ENCODE measurements at places on chromosomes 7 and 10.
A peak's percentile ranks its signal among the peaks of the same experiment; 100 is the strongest.

- DNase-seq = peak; percentile 93
These were observed 168.0 kb upstream of the ZNF32 start for GRCh38 chr10:43816351-43817321.

- no peak for DNase-seq
These were observed 47.9 kb downstream of the MTPN start for GRCh38 chr7:135929249-135929648.

DNA sequence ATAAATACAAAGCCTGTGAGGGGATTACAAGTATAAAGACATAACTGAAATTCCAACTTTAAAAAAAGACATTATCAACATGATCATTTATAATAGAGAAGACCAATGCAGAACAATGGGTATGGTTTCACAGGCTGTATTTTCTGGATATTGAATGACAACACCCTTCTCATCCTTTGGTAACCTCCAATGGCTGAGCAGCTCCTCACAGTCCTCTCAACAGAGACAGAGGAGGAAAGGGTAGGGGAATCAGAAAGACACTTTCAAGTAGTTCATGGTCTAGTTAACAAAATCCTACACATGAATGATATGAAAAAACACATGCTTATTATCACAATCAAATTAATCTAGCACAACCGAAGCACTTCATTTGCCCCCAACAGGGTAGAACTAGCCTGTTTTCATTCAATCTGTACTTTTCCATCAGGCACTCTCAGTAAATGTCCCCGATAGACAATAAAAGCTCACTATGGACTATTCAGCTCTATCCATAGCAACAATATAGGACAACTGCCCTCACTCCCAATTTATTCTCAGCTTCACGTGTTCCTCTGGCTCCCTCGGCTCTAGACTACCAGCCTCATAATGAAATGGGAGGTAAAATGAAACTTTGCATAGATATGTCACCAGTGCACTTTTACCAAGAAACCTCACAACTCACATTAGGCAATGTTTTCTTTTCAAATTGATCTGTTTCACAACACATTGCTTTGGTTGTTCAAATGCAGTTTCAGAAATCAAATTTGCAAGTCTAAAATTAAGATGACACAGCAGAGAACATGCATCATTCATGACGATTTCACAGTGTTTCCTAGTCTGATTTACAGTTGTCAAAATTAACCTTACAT lies 211.4 kb downstream of the THSD7A start:
- no peak for DNase-seq

DNA sequence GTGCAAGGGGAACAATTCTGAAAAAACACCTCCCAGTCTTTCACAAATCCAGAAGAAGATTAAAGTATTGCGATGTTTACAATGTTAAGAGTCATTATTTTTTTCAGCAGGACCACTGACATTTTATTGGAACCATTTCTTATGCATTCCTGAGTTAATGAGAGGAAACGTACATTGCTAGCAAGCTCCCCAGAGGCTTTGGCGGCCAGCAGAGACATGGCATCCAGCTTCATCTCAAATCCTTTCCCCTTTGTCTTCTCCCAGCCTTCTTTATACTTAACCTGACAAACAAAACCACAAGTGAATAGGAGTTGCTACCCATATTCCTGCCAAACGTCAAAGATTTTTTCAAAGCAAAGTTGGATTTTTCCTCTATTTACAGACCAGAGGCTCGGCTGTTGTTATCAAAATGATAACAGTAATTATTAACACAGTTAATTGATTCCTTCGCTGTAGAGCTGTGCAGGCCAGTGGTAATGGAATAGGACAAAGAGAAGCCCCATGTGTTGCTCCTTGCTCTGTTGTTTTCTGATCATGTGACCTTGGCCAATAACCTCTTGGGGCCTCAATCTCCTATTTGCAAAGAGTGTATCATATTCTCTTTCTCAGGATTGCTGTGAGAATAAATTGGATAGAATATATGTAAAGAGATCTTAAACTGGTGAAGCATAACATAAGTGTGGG lies 32.0 kb downstream of the NRAP start:
- no peak for DNase-seq

GRCh38 chr7:151705636-151706276 lies 171.2 kb downstream of the PRKAG2 start:
- peak; percentile 64 for DNase-seq

DNA sequence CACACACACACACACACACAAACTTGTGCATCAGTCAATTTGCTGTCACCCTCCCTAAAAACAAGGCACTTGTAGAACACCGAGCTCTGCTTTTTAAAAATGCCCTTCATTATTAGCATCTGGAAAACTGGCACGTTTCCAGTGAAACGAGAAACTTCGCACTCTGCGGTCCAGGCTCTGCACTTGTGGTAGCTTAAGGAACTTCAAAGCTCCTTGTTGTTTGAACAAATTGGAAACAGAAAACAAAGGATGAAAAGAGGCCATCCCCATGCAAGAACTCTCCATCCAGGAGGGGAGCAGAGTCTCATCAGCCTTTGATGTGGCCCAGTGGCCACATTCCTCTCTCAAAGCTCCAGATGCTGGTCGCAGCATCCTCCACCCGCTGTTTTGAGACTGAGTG lies 105.1 kb downstream of the C10orf90 start:
- DNase-seq = no peak

- DNase-seq = no peak
These were observed 5.5 kb downstream of the PRKG1 start for GRCh38 chr10:51079766-51080165.

GRCh38 chr7:78543976-78544375 lies 745.4 kb downstream of the PHTF2 start:
- no peak for DNase-seq

DNA sequence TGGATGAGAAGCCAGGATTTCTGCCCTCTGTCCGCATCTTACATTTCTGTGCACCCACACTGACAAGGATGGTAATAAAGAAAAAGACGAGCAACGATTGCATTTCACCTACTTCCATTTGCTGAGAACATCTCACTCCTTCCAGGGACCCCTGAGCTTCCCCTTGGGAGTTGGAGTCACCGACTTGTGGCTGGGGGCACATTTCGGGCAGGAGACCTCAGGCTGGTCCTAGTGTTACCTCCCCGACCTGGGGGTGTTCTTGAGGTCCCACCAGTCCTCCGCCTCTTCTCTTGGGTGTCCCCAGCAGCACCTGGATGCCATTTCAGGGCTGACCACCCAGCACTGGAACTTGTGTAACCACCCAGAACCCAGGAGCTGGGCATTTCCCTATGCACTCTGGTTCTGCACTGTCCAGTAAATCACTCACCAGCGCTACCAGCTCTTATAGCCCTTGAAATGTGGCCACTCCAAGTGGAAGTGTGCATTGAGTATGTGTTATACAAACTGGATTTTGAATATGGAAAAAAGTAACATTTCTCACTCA lies 84.9 kb downstream of the LANCL2 start:
- no peak for DNase-seq

GRCh38 chr7:112646783-112647182 lies 143.4 kb downstream of the TMEM168 start:
- DNase-seq = no peak

DNA sequence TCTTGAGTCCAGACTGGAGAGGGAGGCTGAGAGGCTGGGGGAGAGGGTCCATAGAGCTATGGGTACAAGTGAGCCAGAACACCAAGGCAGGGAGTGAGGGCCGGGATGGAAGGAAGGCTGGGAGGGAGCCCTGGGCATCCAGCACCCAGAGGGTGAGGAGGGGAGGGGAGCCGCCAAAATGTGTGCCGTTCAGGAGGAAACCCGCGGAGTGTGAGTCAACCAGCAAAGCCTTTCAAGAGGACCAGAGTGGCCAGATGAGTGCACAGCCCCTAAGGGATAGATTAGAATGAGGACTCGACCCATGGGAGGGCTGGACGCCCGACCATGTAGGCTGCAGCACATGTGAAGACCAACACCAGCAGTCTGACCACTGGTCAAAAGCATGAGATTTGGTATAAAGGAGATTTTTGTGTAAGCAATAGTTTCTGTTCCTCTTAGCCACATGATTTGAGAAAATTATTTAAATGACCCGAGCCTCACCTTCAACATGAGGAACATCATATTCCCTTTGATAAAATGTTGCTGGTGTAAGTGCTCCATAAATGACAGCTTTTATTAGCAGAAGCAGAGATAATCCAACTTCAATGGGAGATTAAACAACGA lies 179.7 kb upstream of the GRB10 start:
- no peak for DNase-seq

- DNase-seq = no peak
These were observed 110.3 kb downstream of the ARHGAP22 start for GRCh38 chr10:48494611-48495010.

GRCh38 chr10:104303594-104304355 lies 34.5 kb downstream of the ITPRIP start:
- DNase-seq = no peak

GRCh38 chr10:94402843-94403379 lies 570 bp downstream of the TBC1D12 start:
- no peak for DNase-seq

- DNase-seq = no peak
These were observed 175.3 kb downstream of the CNTNAP2 start for GRCh38 chr7:146291900-146292299.

DNA sequence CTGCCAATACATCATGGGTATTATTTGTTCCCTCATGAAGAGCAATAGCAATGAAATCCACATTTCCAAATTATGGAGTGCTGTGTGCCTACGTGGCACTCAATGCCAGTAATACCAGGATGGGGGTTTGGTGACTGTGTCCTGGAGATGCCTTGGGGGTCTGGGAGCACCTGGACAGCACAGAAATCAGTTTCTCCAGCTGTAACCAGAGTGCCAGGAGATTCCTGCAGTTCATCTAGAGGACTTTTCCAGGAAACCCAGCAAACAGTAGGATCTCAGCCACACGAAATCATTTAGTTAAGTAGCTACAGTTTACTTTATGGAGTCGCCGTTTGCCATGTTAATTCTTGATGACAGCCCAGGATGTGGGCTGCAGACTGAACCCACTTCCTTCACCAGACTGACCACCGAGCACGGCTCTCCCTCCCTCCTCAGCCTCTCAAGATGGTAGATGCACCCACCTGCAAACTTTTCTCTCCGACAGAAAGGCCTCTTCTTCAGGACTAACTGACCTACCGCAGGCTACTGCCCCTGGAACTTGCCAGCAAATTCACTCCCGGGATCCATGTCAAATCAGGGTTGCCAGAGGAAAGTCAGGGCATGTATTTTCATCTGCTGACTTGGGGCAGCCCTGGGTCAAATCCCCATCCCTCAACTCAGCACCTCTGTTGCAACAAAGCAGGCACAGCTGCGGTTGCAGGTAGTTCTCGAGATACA lies 30.3 kb downstream of the MKI67 start:
- DNase-seq = no peak

- peak; percentile 57 for DNase-seq
These were observed 67.9 kb downstream of the CDK1 start for GRCh38 chr10:60846173-60846572.

DNA sequence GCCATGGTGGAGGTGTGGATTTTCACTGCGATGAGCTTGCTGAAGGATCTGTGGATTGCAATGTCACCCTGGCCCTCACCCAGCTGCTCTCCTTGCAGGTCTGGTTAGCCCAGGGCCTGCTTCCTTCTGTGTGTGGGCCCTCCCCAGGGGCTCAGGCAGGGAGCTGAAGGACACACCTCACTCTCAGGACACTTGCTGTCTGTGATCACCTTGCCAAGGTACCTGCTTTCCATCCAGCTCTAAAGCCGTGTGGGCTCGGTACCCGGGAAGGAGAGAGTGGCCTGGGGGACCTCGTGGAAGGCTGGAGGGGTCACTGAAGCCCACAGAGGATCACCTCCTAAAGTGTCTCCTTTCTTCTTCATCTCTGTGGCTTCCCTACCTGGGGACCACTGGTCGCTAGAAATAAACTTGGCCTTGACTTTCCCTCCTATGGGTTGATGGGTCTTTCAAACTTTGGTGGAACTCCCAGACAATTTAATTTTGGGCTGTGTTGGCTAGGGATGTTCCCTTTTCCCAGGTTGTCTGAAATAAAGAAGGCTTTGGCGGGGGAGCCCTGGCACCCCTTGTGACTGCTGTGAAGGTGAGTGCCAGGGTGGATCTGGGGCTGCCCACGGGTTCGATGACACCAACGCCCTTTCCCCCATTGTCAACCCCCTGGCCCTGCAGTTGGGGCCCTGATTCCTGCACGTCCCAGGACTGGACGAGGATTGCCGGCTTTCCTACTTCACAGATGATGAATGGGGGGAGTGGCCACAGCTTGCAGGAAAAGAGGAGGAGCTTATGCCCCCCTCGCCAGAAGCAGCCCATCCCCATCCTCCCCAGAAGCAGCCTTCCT lies 331.0 kb downstream of the ADARB2 start:
- DNase-seq = no peak

DNA sequence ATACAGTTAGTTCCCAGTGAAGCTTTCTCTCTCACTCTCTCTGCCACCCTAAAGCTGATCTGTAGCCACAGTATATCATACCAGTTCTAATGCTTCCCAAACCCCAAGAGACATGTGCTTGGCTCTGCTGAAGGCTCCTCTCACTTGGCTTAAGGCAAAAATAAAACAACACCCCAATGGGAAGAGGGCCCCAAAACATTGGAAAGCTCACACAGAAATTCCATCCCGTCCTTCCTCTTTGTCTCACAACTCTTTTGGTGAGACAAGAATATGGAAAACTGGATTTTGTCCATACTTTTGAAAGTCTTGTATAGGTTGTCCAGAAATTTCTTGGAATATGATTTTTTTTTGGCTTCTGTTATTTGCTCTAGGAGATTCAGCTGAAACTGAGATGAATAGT lies 56.1 kb upstream of the WNT16 start:
- DNase-seq = no peak

GRCh38 chr7:142925413-142925812 lies 8.1 kb downstream of the TRPV5 start:
- no peak for DNase-seq

DNA sequence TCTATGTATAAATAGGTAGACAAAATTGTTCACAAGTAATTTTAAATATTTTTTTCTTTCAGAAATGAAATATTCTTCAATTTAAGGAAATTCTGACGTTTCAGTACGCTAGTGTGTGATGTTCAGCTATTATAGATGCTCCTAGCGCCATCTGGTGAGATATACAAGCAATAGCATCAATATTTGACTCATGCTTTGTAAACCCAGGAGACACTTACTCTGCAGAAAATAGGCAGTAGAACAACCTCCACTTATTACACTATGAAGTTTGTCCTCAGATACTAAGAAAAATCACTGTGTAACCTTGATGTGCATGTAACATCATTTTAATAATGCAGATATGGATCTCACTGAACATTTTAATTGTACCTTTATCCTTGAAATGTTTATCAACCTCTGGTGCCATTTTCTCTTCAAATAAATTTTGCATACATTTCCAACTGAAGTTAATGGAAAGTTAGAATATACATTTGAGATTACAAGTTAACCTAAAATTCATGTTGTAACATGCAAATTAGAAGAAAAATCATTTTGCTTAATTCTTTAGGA lies 151.5 kb upstream of the FAM3C start:
- DNase-seq = peak; percentile 87

GRCh38 chr10:78520737-78521430 lies 487.2 kb downstream of the RPS24 start:
- DNase-seq = peak; percentile 68

DNA sequence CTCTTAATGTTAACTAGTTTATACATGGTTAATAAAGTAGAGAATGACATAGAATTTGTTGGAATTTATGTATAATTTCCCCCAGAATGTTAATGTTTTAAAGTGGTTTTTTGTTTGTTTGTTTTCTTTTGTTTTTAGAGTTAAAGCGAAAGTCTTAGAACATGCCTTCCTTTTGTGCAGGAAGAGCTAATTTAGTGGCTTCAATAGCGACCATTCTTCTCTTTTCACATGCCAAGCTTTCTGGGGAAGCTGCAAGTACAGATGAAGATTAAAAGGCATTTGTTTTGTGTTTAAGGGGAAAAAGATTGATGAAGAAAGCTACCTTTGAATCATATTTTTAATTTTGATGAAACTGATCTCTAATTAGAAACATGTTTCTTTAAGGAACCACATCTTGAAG lies 256.3 kb upstream of the CSTF2T start:
- no peak for DNase-seq

- DNase-seq = peak; percentile 66
These were observed 9.6 kb downstream of the ETV1 start for GRCh38 chr7:13979671-13980435.
